ENCODE measurements at places on chromosomes 11 and 22.

- no peak for DNase-seq
Measured at GRCh38 chr11:44264438-44264749, 45.5 kb downstream of the ALX4 start.

DNA sequence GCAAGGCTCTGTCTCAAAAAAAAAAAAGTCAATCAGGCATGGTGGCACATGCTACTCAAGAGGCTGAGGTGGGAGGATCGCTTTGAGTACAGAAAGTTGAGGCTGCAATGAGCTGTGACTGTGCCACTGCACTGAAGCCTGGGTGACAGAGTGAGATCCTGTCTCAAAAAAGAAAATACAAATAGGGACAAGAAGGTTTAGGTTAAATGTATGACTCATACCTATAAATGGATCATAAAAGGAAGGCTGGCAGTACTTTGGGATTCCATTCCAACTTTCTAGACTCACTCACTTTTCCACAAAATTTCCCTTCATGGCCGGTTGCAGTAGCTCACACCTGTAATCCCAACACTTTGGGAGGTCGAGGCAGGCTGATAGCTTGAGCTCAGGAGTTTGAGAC, 25.6 kb upstream of the OSBP start:
- DNase-seq = peak; percentile 26

DNA sequence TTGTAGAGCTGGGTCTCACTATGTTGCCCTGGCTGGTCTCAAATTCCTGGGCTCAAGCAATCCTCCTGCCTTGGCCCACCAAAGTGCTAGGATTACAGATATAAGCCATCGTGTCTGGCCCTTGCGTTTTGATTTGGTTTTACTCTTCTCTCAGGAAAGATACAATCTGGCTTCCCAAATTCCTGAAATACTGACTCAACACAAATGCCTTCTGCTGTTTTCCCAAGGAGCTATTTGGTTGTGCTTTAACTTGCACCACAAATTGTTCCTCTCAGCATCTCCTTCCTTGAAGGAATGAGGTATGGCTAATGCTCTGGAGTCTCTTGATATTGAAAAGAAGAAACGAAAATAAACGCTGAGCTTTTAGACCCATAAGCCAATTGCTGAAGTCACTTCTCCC, 110.0 kb upstream of the PAX6 start:
- DNase-seq = no peak

DNA sequence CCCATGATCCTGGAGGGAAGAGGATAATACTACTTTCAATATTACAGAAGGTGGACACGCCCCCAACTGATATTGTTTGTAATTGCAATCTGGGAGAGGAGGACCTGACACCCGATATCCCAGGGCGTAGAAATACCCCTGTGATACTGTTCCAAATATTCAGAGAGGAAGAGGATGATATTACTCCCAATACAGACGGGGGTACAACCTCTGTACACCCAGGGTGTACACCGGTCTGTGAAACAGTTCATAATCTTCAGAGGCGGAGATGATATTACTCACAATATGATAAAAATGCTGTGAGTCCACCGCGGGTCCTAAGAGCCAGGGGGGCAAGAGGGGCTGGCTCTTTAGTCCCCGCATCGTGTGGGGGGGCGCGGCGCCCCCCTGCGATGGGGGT, 57.2 kb upstream of the ALDH3B2 start:
- no peak for DNase-seq

GRCh38 chr11:129143335-129143734, 48.8 kb downstream of the ARHGAP32 start:
- DNase-seq = peak; percentile 99

DNA sequence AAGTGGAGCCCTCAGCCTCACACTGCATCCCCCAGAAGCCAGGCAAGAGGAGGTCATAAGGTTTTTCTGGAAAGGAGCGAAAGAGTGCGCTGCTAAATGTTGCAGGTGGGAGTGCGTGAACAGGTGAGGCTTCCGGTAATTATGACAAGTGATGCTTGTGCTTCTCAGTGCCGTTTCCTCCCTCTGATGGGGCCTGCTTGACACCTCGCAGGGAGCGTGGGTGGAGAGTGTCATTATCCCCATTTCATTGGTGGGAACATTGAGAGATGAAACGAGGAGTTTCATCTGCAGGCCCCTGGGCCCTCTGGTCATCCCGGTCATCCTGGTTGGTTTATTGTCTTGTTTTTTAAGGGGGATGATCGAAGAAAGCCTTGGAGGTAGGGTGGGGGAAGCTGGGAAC, 57.5 kb downstream of the BCR start:
- no peak for DNase-seq

GRCh38 chr11:86660088-86660487, 12.3 kb downstream of the ME3 start:
- DNase-seq = peak; percentile 82

GRCh38 chr11:132358573-132358953, 988.1 kb downstream of the NTM start:
- DNase-seq = no peak

DNA sequence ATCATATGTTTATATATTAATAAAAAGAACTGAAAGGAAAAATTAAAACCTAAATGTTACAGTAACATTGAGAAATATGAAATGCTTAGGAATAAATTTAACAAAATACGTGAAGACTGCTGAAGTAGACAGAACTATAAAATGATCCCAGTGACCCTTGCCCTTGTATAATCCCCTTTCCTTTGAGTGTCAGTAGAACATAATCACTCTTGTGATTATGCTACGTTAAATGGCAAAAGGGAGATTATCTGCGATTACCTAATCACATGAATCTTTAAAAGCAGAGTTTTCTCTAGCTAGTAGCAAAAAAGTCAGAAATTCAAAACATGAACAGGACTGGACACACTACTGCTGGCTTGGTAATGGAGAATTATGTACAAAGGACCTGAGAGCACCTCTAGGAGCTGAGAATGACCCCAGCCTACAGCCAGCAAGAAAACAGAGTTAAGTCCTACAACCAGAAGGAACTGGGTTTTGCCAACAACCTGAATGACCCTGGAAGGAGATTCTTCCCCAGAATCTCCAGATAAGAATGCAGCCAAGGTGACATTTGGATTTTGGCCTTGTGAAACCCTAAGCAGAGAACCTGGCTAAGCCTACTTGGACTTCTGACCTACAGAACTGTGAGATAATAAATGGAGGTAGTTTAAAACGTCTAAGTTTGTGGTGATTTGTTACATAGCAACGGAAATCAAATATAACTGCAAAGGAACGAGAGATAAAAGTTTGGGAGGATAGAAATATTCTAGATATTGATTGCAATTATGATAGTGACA, 157.2 kb downstream of the ATG16L2 start:
- no peak for DNase-seq

DNA sequence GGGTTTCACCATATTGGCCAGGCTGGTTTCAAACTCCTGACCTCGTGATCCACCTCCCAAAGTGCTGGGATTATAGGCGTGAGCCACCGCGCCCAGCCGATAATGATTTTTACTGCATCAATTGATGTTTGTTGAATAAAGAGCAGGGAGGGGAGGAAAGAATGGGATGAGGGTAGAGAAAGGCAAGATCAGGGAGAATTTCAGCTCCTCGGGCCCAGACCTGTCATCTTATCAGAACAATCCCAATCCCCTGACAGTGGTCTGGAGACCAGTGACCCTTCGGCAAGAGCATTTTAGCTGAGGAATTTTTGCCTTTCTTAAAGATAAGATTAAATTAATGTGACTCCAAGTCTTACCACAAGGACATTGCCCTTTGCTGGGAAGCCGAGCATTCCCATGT, 15.0 kb upstream of the ANO1 start:
- DNase-seq = no peak

DNA sequence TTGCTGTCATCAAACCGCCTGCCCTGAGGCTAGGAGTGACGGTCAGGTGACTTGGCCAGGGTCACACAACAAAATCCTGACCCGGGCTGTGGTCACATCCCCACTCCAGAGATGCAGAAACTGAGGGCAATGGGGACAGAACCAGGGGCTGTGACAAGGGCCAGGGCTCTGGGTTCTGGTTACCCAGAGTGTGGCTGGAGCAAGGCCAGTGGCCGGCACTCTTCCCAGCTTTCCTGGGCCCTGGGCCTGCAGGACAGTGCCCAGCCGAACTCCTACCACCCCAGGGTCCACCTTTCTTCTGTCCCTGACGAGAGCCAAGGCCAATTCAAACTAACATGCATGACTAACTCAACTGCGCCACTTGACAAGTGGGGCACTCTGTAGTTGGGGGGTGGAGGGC, 35.9 kb downstream of the ARVCF start:
- DNase-seq = no peak

DNA sequence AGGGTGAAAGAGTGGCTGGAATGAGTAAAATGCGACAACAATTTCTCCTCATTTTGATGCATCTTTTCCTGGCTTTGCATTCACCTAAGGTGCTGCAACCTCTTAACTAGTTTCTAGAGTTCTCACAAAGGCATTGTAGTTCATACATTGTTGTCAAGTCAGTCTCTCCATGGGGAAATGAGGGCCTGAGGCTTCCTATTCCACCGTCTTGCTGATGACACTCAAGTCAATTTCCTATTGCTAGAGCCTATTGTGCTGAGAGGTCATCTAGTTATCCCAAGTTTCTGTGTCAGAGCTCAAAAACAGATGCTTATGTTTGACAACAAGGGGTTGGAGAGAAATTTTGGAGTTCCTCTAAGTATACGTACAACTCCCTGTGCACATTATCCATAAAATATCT, 11.6 kb upstream of the MS4A6A start:
- no peak for DNase-seq

- no peak for DNase-seq
Measured at GRCh38 chr11:117936973-117937372, 7.8 kb upstream of the TMPRSS13 start.

DNA sequence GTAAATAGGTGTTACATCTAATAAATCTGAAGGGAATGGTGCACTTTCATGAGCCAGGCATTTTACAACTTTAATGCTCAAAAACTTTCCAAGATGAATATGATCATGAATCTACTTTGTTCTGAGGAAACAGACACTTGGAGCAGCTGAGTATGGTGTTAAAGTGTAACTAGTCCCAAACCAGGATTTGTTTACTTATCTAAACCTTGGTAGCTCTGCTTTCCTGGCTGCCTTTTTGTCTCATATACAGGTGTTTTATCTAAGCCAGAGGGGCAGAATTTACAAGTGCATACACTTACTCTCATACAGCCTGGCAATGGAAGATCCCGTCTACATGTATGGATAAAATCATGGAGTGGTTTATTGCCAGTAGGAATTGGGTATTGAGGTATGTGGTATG, 171.5 kb downstream of the FAT3 start:
- DNase-seq = no peak

DNA sequence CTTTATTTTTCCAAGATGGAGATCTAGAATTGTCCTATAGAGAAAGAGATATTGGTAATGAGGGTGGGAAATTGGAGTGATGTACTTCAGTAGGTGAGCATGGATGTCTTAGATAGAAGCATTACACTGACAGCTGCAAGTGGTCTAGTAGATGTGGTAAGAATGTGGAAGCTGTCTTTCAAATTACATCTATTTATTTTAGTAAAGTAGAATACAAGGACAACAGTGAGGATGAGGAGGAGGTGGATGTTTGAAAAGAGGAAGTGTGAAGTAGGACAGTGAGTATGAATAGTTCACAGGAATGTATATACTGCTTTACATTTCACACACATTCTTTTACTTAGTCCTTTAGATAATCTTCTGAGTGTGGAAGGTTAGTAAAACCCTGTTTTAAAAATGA, 64.2 kb downstream of the HIPK3 start:
- no peak for DNase-seq

GRCh38 chr22:25070956-25071355, 118.4 kb downstream of the KIAA1671 start:
- no peak for DNase-seq

DNA sequence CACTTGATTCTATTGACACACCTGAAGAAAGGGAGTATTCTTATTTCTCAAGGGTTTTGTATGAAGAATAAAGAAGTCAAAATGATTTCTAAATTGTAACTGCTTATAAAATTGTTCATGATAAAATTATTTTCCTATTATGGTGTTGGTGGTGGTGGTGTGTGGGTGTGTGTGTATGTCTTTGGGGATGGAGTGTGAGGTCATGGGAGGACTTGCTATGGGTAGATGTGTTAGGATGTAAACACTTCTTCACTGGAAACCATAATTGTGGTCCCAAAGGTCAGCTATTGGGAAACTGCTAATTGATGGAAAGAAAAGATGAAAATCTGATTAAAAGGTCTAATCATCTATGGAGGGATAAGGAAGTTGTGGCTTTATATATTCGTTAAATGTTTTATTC, 5.1 kb downstream of the TRIM22 start:
- DNase-seq = no peak

DNA sequence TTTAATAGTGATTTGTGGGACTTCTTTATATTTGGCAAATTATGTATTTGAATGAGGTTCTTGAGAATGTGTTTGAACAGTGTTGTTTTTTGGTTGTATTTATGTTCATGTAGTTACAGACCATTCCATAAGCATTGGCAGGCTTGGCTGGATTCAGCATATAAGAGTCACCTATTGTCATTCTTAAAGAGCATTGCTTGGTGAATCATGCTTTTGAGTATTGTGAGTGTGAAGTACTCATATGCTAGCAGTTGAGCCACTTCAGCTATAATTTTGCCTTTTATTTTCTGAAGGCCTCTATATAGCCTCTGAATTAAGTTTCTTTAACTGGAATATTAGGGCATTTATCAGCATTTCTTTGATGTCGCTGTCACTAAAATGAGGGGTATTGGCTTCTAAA, 110.0 kb upstream of the GAL start:
- peak; percentile 84 for DNase-seq
